Nephron progenitor cell (in vitro differentiated cells): ENCODE measurements at places on chromosomes 4 and X.

DNA sequence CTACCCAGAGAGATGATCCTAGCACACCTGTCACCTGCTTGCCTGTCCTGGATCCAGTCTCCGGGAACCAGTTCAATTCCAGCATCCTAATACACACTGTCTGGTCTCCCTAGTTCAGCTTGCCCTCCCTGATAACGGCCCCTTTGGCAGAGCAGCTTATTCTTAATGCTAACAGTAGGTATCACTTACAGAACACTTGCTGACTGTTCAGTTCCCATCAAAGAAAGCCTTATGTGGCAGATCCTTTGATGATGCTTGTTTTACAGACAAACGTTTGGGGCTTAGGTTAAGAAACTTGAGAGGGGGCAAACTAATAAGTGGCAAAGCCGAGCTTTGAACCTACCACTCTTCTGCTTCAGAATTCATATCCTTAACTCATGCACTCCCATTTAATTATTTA, 890 bp downstream of the RASSF6 start:
- DNase-seq, result no peak

DNA sequence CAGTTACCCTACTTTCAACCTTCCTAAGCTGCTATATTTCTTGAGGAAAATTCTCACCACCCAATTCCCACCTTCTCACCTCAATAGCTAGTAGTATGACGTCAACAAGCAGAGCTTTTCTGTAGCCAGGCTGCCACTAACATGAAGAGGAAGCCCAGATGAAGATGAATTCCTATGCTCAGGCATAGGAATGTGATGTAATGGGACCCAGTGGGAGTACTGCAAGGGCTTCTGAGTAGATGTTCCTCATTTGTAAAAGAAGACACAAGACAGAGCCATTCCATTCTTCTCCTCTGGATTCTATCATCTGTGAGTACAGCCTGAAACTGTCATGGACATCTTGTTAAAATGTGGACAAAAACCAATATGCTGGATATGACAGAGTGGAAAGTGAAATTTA, 81.6 kb upstream of the KLF3 start:
- no peak for DNase-seq

DNA sequence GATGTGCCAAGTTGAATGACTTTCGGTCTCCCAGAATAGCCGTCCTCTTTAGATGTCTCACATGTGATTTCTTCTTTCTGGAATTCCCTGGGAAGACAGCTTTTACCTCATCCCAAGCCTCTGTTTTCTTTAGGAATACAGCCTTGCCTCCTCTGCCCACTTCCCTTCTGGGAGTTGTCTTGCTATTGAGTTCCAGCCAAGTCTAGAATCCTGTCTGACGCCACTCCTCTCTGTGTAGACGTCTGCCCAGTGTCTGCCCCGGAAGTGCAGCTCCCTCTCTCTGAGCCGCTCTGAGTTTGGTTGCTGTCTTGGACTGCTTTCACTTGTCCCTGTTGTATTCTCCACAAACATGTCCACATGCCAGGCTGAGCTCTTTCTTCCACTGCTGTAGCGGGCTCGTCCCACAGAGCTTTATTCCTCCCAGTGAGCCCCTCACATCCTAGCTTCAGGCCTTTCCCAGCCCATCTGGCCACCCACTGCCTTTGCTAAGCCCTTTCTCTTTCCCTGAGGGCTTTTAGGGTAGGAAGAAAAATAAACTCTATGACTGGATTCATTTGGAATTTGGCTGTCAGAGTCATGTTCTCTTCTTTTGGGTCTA, 9.0 kb upstream of the IGFBP7 start:
- DNase-seq, result no peak

DNA sequence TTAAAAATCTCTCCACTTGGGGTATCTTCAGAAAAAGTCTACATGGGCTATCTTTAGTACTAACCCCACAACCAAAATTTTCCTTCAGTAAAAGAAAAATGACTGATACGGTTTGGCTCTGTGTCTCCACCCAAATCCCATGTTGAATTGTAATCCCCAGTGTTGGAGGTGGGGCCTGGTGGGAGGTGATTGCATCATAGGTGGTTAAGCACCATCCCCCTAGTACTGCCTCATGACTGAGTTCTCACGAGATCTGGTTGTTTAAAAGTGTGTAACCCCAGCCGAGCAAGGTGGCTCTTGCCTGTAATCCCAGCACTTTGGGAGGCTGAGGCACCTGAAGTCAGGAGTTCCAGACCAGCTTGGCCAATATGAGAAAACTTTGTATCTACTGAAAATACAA, 66.8 kb downstream of the USP46 start:
- no peak for DNase-seq

DNA sequence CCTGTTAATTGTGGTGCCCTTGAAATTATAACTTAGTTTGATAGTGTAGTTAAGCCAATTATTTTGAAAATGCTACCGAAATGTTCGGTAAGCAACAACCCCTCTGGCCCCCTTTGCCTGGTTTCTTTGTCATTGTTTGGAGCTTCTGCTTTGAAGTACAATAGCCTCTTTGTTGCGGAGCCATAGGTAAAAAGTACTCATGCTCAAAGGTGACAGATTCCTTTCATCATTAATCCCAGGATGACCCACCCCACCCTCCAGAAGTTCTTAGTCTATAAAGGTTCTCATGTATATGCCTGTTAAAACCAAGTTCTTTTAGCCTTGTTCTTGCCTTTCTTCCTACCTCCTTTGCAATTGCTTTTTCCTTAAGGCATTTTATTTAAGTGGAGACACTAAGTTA, 42.4 kb upstream of the SMARCAD1 start:
- no peak for DNase-seq

DNA sequence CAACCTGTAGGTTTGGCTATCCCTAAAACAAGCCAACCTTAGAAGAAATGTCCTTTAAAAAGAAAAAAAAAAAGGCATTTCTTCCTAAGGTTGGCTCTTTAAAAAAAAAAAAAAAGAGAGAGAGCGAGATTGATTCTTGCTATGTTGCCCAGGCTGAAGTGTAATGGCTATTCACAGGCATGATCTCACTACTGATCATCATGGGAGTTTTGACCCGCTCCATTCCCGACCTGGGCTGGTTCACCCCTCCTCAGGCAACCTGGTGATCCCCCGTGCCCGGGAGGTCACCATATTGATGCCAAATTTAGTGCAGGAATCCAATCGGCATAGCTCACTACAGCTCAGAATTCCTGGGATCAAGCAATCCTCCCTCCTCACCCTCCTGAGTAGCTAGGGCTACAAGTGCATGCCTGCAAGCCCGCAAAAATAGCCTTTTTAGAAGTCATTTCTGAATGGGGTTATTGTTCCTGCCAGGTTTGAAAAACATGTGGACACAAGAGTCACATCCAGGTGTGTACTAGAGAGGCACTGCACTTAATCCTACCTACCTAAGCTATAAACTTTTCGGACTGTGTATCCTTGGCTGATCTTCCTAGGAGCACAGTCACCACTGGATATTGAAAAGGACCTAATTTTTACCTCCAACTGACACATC, 61.4 kb upstream of the ZCCHC13 start:
- DNase-seq, result no peak

DNA sequence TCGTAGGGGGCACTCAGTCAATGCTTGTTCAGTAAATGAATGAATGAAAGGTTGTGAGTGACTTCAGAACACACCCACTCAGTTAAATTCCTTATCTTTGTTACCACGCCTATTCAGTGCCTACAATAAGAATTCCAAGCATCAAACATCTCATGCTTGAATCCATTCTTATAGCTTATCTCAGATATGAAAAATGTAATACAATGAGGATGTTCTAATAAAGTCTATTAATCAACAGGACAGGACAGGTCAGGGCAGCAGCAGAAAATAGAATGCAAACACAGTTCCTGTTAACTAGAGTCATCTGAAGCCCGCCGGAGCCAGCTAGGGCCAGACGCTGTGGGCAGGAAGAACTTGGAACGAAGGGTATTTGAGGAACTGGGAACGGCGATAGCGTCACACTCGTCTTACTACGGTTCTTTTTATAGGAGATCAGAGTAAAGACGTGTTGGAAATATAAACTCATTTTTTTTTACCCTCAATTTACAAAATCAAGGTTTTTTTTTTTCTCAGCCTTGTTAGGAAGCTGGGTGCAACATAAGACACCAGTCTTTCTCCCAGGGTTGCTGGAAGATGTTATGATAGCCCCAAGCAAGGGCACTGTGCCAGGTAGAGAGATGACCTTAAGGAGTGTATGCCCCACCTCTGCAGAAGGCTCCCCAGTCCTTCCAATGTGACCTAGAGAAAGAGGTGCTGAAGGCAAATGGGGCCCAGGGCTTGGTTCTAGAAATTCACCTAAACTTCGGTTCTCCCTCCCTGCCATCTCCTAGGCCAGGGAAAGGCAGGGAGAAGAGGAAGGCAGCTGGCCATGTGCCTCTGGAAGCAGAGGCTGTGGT, 48.3 kb downstream of the SEL1L3 start:
- DNase-seq, result no peak

DNA sequence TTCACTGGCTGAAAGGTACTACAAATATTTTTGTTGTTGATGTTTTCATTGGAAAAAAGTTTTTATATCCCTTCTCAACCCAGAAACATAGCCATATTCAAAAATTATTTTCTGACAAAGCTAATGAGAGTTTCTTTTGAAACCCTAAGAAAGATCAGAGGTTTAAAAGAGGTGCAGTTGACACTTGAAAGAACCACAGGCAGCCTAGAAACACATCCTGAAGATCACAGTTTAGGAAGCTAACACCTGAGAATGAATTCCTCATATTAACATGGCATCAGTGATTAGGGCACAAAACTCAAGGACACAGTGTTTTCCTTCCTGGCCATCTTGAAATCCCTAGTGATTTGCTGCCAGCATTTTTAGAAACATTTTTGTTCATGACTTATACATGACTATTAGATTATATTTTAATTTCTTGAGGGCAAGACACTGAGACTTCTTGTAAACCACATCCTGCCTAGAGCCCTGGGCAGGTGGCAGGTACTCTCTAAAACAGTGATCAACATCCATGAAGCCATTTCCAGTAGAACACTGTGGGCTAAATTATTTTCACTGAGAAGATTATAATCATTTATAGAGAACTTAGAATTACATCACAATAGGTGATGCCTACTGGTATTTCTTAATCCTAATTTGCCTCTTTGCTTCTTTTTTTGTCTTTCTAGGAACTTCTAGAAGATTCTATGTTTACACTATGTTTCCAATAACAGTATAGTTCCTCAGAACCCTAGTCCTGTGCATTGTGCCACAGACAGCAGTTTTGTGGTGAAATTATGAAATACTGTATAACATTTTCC, 80.0 kb downstream of the ARSJ start:
- no peak for DNase-seq

- no peak for DNase-seq
Observed at GRCh38 chrX:111431001-111431400, 19.0 kb upstream of the DCX start.

DNA sequence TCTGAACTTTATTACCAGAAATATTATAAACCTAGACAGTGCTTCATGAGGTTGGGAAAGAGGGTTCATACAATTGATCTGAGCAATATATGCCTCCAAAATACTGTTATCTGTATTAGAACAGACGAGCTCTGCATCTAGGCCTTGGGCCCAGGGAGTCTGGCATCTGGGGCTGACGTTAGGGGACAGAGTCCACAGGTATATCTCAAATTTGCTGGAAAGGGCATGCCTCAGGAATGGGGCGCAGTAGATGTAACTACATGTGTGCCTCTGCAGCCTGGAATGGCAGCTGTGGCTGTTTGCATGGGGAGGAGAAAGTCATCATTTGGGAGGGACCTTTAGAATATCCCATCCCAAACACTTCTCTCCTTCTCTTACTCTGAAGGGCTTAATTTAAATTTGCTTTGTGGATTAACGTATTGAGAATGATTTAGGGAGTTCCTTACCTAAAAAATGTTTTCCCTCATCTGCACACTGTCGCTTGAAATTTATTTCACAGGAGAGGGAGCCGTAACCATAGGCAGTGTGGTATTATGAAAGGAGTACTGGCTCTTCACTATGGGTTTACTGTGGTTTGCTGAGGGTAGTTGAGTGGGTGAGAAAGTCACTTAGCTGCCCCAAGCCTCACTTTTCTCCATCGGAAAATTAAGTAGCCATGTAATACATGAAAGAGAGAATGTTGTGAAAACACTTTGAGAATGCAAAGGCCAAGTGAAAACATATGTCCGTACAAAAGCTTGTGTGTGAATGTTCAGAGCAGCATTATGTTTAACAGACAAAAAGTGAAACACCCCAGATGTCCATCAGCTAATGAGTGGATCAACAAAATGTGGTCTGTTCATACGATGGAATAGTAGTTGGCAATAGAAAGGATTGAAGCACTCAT, 5.9 kb downstream of the ADD1 start:
- DNase-seq, result no peak

GRCh38 chrX:70762285-70762684, 146.2 kb downstream of the TEX11 start:
- no peak for DNase-seq

GRCh38 chr4:13530823-13531624, 13.3 kb downstream of the NKX3-2 start:
- DNase-seq, result no peak

GRCh38 chrX:102950908-102951866, 14.1 kb downstream of the RAB40AL start:
- peak; percentile 76 for DNase-seq

DNA sequence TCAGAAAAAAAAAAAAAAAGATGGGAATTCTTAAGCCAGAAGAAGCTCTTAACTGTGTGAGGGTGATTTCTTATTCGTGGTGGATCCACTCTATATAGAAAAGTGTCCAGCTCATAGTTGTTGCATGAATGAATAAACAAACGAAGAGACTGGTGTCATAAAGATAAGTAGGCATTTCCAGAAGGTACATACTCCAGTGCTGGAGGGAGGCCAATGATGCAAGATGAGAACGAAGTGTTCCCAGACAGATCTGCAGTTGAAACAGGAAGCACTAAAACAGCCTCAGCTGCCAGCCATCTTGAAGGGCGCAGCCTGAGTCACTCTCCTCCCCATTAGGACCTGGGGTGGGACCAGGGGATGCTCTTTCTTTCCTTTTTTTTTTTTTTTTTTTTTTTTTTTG, 47.4 kb upstream of the HOPX start:
- DNase-seq, result no peak

DNA sequence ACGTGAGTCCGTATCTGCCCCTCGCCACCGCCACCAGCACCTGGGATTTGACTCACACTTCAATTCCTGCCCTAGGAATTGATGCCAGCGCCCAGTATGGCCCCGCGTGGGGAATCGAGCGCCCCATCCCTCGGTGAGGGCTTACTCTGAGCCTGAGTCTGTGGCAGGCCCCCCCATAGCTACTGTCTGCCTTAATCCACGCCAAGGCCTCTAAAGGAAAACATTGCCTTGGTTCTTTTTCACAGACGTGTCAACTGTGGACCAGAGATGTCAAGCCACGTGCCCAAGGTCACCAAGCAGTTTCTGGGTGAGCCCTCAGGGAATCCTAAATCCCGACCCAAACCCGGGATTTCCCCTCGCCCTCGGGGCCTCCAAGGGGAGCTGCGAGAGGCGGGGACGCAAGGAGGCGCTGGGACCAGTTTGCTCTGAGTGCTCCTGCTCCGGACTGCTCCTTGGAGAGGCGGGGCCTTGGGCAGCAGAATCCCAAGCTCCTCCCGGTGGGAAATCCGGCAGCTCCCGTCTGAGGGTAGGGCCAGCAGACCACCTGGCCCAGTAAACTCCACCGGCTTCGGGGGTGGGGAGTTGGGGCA, 12.9 kb downstream of the MSX1 start:
- DNase-seq, result peak; percentile 62
